AG04450 (cell line): ENCODE measurements at places on chromosomes 4 and X.

- no peak for DNase-seq
These were observed 15.6 kb downstream of the ALPK1 start for GRCh38 chr4:112312610-112313239.

DNA sequence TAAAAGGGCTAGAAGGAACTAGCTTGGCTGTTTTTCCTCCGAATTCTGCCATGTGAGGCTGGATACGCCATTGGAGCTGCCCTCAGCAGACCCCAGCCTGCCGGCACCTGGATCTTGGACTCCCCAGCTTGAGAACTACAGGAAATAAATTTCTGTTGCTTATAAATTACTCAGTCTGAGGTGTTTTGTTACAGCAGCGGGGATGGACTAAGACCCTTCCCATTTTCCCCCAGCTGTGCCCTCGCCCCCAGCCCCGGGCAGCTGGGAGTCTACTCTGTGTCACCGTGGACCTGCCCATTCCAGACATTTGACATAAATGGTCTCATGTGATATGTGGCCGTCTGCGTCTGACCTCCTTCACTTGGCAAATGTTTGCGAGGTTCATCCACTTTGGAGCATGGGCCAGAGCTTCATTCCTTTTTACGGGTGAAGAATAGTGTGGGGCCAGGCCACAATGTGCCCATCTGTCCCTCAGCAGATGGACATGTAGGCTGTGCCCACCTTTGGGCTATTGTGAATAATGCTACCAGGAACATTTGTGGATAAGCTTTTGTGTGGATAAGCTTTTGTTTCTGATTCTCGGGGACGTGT, 30.7 kb upstream of the SPON2 start:
- no peak for DNase-seq

DNA sequence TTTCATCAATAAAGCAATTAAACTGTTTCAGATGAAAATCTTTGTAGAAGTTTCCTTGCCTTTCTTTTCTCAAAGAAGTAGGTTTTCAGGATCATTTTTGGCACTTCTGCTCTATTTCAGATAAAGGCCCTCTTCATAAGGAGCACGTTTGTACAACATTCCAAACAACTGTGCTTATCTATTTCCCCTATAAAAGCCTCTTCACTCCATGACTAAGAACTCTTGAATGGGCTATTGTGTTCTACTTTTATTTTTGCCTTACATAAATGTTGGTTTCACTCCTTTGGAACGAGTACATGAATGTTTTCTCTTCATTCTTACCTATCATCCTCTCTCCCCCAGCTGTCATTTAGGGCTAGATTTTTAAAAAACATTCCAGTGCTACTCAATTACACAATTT, 288.0 kb upstream of the PPP1R2C start:
- no peak for DNase-seq

- no peak for DNase-seq
These were observed 11.5 kb upstream of the TLR1 start for GRCh38 chr4:38815885-38816782.

GRCh38 chr4:13833171-13833804, 205.8 kb upstream of the BOD1L1 start:
- no peak for DNase-seq

DNA sequence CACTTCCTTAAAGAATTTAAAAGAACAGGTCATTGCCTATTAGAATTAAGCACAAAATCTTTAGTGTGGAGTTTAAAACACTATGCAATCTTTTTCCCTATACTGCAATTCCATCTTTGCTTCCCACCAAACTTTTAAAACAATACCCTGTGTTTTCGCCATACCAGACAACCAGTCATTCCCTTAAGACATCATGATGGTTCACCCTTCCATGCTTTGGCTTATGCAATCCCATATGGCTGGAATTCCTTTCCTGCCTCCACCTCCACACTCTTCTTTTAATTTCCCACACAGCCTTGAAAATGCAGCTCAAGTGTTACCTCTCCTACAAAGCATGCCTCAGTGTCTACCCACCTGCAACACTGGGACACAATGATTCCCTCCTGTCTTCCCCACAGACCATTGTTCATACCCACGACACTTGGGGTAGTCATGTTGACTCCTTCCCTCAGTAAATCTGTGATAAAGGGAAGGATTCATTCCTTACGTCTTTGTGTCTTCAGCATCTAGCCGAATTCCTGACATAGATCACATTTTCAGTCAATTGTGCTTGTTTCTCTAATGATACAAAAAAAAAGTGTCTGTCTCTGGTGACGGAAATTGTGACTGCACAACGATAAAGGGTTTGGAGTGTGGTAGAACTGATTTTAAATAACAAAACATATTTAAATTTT, 166.3 kb downstream of the FNIP2 start:
- DNase-seq = no peak

DNA sequence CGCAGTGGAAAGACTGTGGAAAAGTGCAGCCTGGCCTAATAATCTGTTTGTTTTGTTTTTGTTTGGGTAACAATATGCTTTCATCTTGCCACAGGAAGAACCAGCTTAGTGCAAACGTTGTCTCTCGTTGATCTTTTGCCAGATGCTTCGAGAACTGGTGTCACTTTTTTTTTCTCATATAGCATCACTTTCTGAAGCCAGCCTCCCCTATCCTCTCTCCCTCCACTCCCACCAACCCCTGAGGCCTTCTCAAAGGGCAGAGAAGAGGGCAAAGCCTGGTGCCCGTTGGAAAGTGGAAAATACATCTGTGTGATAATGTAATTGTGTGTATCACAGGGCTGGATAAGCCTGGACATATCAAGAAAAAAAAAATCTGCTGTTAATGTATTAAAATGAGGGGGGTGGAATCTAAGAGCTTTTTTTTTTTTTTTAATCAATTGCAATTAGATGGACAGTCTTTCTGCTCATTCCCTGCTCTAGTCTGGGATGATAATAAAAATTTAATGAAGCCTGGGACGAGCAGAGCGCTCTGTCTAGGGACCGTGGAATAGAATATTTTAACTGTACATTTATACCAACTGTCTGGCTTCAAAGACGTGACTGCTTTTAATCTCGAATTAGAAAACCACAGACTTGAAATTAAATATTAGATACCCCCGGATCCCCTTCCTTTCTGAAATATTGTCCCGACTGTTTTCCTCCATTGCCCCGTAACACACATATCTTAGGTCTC, 8.1 kb downstream of the POU4F2 start:
- DNase-seq = no peak

DNA sequence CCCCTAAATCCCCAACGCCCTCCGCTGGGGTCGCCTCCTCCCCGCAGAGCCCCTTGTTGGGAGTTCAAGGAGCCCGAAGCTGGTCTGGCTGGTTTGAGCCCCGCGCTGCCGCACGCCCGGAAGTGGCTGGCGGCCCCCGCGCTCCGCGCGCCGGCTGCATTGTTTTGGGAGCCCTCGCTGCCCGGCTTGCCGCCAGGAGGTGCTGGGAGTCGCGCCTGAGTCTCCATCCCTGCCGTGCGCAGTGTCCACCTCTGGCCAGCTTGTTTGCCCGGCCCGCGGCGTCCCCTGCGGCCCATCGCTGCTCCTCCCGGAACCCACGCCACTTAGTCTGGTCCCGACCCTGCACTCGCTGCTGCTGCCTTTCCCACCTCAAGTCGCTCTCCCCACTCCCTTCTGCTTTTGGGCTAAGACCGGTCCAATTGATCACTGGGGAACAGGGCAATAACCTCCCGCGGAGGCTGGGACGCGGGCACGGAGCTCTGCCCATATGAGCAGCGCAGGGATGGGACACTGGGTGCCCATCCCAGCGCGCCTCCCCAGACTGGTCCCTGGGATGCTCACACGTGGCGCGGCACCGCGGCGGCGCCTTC, 2.2 kb upstream of the SFRP2 start:
- DNase-seq = no peak
